ENCODE measurements at places on chromosomes 4 and X.

GRCh38 chrX:154013614-154014360 is 5.9 kb downstream of the IRAK1 start:
- peaks cover 59% of the 10 kb centered on the region for H3K36me3 ChIP-seq
- H3K4me1 ChIP-seq = no peaks in the 10 kb centered on the region
- H3K27me3 ChIP-seq = no peaks in the 10 kb centered on the region

DNA sequence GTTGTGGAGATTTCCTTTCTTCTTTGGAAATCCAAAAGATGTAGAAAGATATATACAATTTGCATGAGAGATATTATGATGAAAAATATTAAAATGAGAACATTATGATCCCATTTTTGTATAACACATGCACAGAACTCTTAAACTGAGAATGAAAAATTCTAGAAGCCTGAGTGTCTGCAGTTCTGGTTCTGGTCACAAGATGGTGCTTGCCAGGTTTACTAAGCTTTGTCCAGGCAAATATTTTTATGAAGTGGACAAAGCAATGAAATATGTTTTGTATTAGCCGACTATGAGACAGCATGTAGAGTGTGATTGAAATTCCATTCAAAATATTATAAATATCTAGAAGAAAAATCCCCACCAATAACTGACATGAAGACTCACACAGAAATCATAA is 2.2 kb downstream of the PWWP3B start:
- H3K4me1 ChIP-seq = peaks cover 8% of the 10 kb centered on the region
- no peak overlapping the region for H3K4me3 ChIP-seq
- peaks cover 15% of the 10 kb centered on the region for H3K27me3 ChIP-seq
- no peaks in the 10 kb centered on the region for H3K36me3 ChIP-seq
- no peak overlapping the region for H3K27ac ChIP-seq

DNA sequence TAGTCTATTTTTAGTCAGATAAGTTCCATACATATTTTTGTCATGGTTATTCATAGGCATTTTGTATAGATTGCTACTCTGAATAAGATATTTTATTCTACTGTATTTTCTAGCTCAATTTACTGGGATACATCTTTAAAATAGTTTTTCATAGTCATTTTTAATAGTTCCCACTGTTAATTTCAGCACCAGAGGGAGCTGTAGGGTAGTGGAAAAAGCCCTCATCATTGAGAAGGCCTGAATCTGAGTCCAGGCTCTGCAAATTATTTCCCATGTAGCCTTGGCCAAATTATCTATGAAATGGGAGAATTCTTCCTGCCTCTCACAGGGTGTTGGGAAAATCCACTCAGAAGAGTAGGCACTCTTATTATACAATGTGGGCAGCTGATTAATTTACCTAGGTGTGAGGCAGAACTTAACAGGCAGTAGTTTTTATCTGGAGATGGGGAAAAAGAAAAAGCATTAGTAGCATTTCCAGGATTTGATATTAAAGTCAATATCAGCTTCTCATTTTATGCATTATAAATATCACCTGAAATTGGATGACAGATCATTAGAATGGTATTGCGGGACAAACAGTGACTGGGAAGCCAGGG is 102.9 kb upstream of the PAQR3 start:
- no peaks in the 10 kb centered on the region for H3K27me3 ChIP-seq
- H3K4me3 ChIP-seq = no peak overlapping the region
- DNase-seq = peak; percentile 9
- no peaks in the 10 kb centered on the region for H3K36me3 ChIP-seq

- no peak for DNase-seq
- peaks cover 6% of the 10 kb centered on the region for H3K36me3 ChIP-seq
- H3K27ac ChIP-seq = no peak overlapping the region
- no peak overlapping the region for H3K4me3 ChIP-seq
These were observed 91.8 kb upstream of the HPRT1 start for GRCh38 chrX:134368126-134368525.

- no peak overlapping the region for H3K4me3 ChIP-seq
- H3K27me3 ChIP-seq = no peaks in the 10 kb centered on the region
- H3K4me1 ChIP-seq = peaks cover 17% of the 10 kb centered on the region
- H3K27ac ChIP-seq = no peak overlapping the region
These were observed 19.7 kb downstream of the RWDD4 start for GRCh38 chr4:183639291-183639690.

GRCh38 chr4:41067369-41067768 is 147.0 kb downstream of the APBB2 start:
- H3K27ac ChIP-seq = no peak overlapping the region
- no peaks in the 10 kb centered on the region for H3K4me1 ChIP-seq
- no peaks in the 10 kb centered on the region for H3K36me3 ChIP-seq
- H3K27me3 ChIP-seq = no peaks in the 10 kb centered on the region
- H3K4me3 ChIP-seq = no peak overlapping the region

GRCh38 chr4:6763330-6763851 is 19.1 kb upstream of the KIAA0232 start:
- no peaks in the 10 kb centered on the region for H3K36me3 ChIP-seq
- DNase-seq = no peak
- H3K27me3 ChIP-seq = peaks cover 13% of the 10 kb centered on the region
- no peak overlapping the region for H3K27ac ChIP-seq

GRCh38 chrX:93673869-93674271 is at the start of gene FAM133A:
TSS of gene FAM133A (plus strand) at chrX:93674206. CDS start at chrX:93709420, 35,214 bp downstream.
- no peaks in the 10 kb centered on the region for H3K36me3 ChIP-seq
- no peak within 1 kb of the TSS for H3K27ac ChIP-seq
- no peak for DNase-seq
- no peaks in the 10 kb centered on the region for H3K27me3 ChIP-seq

GRCh38 chr4:52604215-52604614 is 54.9 kb downstream of the USP46 start:
- no peaks in the 10 kb centered on the region for H3K27me3 ChIP-seq
- H3K4me1 ChIP-seq = no peaks in the 10 kb centered on the region
- H3K4me3 ChIP-seq = no peak overlapping the region
- H3K27ac ChIP-seq = no peak overlapping the region

DNA sequence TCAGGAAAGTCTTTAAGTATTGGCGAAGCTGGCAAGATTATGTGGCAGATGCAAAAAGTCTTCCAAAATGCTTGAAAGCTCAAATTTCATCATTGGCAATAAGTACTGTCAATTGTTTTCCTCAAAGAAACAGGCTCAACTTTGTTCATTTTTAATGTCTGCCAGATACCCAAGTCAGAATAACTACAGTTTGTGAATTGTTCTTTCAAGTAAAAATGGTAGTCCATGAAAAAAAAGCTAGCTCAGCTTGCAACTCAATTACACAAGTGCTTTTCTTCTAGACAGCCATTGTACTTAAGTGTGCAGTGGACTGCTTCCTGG is 70.5 kb downstream of the AFF1 start:
- DNase-seq = no peak
- peak overlapping the region; percentile 89 for H3K4me3 ChIP-seq
- H3K4me1 ChIP-seq = peaks cover 18% of the 10 kb centered on the region

DNA sequence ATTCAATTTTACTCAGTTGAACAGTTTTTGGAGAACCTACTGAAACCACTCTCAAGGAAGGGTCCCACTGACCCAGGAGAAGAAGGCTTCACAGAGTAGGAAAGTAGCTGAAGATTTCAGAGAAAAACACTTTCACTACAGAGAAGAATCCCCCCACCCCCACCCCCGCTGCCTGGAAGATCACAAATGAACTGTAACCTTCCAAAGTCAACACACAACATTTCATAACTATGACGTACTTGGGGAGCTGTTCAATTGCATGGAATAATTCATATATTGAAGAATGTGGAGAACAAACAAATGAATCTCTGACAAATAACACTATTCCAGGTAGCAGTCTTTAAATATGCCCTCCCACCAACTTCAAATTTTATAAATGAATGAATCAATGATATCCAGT is 86.1 kb upstream of the STS start:
- peaks cover 2% of the 10 kb centered on the region for H3K4me1 ChIP-seq
- no peaks in the 10 kb centered on the region for H3K27me3 ChIP-seq
- H3K36me3 ChIP-seq = no peaks in the 10 kb centered on the region
- DNase-seq = no peak
- H3K4me3 ChIP-seq = no peak overlapping the region
- H3K27ac ChIP-seq = no peak overlapping the region

DNA sequence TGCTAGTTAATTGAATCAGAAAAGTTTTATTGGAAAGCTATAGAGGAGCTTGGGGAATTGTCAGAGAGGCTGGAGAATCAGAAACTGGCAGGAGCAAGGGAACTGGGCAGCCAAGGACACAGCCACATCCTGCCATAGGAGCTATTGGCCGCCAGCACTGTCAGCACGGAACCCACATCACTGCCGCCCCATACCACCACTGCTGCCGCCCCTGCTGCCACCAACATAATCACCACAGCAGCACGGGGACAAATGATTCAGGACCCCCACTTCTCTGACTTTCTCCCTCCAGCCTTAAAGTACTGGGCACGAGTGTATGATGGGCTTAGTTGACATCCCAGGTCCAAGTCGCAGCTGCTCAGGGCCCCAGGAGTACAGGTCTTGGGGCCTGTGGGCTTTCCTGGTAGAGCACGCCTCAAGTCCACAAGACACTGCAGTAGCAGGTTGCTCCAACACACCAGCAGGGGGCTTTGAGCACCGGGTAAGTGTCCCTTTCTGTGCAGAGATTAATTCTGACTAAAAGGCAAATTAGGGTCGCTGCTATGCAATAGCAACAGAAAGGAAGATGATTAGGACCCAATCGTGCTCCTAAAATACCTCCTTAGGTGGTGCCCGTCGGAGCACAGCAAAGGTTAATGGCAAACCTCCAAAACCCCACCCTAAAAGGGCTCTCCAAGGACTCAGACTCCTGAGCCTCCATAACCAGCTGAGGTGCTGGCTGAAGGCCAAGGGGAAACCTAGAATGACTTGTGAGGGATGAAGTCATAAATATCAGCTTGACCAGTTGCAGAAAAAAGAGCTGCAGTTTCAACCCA is 6.9 kb downstream of the PJA1 start:
- peaks cover 7% of the 10 kb centered on the region for H3K36me3 ChIP-seq
- H3K4me1 ChIP-seq = peaks cover 31% of the 10 kb centered on the region
- H3K27ac ChIP-seq = no peak overlapping the region
- no peaks in the 10 kb centered on the region for H3K27me3 ChIP-seq
- DNase-seq = peak; percentile 74
- no peak overlapping the region for H3K4me3 ChIP-seq

GRCh38 chrX:40108959-40109287 is 11.2 kb upstream of the BCOR start:
- peak overlapping the region; percentile 73 for H3K27ac ChIP-seq
- no peaks in the 10 kb centered on the region for H3K27me3 ChIP-seq
- H3K4me1 ChIP-seq = peaks cover 17% of the 10 kb centered on the region
- peak overlapping the region; percentile 73 for H3K4me3 ChIP-seq

- no peak overlapping the region for H3K27ac ChIP-seq
- H3K4me3 ChIP-seq = no peak overlapping the region
- no peak for DNase-seq
- no peaks in the 10 kb centered on the region for H3K36me3 ChIP-seq
These were observed 566.2 kb downstream of the DACH2 start for GRCh38 chrX:86714441-86714840.

- no peaks in the 10 kb centered on the region for H3K36me3 ChIP-seq
- no peaks in the 10 kb centered on the region for H3K27me3 ChIP-seq
- H3K4me1 ChIP-seq = peaks cover 9% of the 10 kb centered on the region
- no peak overlapping the region for H3K27ac ChIP-seq
- no peak for DNase-seq
- H3K4me3 ChIP-seq = no peak overlapping the region
These were observed 17.7 kb downstream of the RGS12 start for GRCh38 chr4:3310301-3311094.

DNA sequence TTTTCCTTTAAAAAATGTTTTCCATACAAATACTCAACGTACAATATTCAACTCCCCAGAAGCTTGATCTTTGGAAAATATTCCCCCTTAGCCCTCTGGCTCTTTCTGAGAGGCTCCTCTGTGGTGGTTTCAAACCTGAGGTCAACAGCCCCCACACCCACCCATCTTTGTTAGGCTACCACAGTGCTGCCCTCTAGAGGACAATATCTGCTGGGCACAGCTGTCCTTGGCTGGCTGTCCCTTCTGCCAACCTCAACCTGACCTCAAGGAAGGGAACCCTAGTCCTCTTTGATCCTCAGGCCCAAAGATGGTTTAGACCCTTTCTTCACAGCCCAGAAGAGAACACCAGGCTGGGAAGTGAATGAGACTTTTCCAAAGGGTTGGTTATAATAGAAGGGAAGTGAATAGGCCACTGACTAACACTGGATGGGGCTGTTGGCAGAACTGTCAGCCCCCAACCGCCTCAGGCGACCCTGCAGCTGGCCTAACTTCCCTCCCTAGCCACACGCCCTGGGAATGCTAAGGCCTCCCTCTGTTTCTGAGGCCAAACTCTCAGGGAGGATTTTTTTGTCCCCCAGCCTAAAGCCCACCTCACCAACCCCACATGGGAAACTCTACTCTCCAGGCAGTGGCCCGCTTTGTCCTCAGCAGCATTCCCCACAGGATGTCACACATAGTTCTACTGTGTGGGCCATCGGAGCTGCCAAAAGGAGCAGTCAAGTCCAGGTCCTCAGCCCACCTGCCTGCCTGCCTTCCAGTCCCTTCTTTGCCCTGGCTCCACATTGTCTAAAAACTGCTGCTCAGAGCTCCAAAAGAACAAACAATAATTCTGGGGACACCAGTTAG is 34.3 kb downstream of the NYX start:
- no peaks in the 10 kb centered on the region for H3K36me3 ChIP-seq
- H3K27me3 ChIP-seq = no peaks in the 10 kb centered on the region
- H3K4me1 ChIP-seq = no peaks in the 10 kb centered on the region
- no peak overlapping the region for H3K27ac ChIP-seq
- no peak overlapping the region for H3K4me3 ChIP-seq
- no peak for DNase-seq

GRCh38 chrX:74449322-74449936 is 28.1 kb downstream of the SLC16A2 start:
- peak; percentile 34 for DNase-seq
- H3K36me3 ChIP-seq = no peaks in the 10 kb centered on the region
- H3K4me1 ChIP-seq = no peaks in the 10 kb centered on the region

DNA sequence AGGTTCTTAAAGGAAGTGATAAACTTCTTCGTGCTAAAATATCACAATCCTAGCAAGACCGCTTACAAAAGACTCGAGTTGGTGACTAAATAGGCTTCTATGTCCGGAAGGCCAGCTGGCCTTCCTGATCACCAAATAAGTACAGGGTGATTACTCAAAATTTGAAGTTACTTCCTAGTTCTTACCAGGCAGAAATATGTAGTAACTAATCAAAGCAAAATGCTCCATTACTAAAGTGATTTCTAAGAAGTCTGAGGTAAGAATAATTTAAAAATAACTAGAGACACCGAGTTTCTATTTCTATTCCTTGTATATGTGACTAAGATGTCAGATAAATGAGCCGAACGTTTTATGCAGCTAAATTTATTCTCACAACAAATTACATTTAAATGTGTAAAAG is 62.2 kb downstream of the NSUN7 start:
- DNase-seq = no peak
- H3K27ac ChIP-seq = no peak overlapping the region
- no peaks in the 10 kb centered on the region for H3K36me3 ChIP-seq
- H3K27me3 ChIP-seq = no peaks in the 10 kb centered on the region
- H3K4me3 ChIP-seq = no peak overlapping the region

GRCh38 chr4:63620271-63620670 is 789.0 kb downstream of the TECRL start:
- H3K27me3 ChIP-seq = no peaks in the 10 kb centered on the region
- H3K4me1 ChIP-seq = no peaks in the 10 kb centered on the region
- DNase-seq = no peak
- no peaks in the 10 kb centered on the region for H3K36me3 ChIP-seq

All from Calu3 (cell line).